Stimulated activated CD8-positive, alpha-beta memory T cell treated with anti-CD3 and anti-CD28 coated beads, Interleukin-4, amount 100 ng/mL, for 1 hour (primary cell): ENCODE measurements at places on chromosomes 2 and 18.

DNA sequence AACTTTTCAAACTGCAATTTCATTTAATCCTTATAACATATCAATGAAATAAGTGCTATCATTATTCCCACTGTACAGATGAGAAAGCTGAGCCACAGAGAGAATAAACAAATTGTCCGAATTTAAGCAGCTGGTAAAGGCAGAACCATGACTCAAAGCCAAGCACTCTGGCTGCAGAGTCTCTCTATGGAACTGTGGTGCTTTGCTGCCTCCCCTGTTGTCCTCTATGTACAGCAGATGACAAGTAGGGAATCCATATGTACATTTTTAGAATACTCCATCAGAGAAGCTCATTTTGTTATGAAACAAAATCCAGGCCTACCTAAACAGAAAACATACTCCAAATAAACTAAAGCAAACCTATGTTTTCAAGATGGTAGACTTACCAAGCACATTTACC is 45.1 kb downstream of the FARSB start:
- no peak for DNase-seq

DNA sequence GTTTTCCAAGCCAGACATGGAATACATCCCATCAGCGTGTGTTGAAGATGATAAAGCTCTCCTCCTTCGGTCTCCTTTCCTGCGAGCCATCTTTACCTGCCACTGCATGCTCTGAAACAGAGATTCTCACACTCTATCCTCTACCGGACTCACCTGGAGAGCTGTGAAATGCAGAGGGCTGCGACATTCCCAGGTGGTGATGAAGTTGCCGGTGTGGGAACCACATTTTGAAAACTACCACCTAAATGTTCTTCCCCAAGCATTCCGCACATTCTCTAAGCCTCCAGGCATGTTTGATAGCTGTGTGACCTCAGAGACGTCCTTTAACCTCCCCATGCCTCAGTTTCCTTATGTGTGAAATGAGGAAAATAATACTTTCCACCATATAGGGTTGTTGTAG is 226.2 kb upstream of the RAB6C start:
- no peak for DNase-seq

- DNase-seq: no peak
Observed at GRCh38 chr2:181411105-181411849, 45.9 kb upstream of the ITGA4 start.

DNA sequence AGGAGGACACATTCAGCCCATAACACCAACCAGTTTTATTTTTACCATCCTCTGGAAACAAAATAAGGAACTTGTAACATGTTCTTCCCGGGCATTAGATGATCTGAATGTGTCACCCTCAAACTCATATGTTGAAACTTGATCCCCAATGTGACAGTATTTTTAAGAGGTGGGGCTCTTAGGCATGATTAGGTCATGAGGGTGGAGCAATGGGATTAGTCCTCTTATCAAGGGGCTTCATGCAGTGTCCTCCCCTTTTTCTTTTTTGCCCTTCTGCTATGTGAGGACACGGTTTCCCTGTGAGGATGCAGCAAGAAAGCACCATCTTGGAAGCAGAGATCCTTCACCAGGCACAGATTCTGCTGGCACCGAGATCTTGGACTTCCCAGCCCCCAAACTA is 401.5 kb upstream of the TRIB2 start:
- no peak for DNase-seq

- DNase-seq: no peak
Observed at GRCh38 chr2:150191349-150191748, 296.1 kb downstream of the RND3 start.

GRCh38 chr18:24208270-24209035 is 69.6 kb downstream of the CABYR start:
- no peak for DNase-seq

DNA sequence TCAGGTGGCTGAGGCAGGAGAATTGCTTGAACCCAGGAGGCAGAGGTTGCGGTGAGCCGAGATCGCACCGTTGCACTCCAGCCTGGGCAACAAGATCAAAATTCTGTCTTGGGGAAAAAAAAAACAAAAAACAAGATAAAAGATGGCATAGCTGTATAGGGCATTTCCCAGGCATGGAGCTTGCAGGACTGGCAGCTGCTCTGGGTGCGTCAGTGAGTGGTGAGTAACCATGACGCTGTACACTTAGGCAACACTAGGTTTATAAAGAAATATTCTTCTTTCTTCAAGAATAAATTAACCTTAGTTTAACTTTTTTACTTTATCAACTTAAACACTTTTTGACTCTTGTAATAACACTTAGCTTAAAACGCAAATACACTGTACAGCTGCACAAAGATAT is 15.4 kb downstream of the TGOLN2 start:
- no peak for DNase-seq

DNA sequence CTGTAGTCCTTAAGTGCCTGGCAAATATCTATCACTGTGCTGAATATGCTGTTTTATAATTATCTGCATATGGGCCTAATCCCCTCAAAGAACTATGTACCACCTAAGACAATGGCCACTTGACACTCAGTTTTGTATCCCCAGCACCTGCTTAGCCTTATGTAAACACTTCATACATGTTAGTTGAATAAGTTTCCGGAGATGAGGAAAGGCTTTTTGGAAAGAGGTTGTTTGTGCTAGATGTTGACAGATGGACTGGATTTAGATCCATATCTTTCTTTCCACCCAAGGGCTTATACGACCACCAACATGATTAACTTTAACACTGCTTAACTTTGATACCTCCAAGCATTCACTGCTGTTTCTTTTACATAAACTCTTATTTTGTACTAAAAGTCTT is 63.3 kb downstream of the FAM228A start:
- DNase-seq: no peak

DNA sequence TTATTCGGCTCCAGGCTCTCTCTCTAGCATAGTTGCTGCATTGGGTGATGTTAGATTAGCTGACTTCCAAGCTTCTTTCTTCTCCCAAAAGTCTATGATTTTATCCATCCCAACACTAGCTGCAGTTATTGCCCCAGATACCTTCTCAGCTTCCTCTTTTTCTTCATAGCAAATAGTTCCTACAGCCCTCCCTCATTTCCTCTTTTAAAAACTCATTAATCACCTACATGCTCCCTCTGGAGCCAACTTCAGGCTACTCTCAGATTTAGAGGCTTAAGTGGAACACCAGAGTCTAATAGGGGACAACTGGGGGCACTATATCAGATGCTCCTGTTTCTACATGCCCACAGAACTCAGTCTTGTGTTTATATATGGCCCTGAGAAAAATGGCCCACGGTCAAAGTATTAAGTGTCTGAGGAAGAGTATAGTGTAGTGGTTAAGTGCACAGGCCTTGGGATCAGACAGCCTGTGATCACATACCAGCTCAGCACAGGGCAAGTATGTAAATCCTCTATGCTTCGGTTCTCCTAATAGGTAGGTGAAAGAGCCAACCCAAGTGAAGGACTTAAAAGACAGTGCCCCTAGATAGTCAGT is 241.9 kb upstream of the SLC14A2 start:
- no peak for DNase-seq

GRCh38 chr2:61421611-61422010 is 49.3 kb downstream of the USP34 start:
- DNase-seq: no peak

- DNase-seq: no peak
Observed at GRCh38 chr18:23433360-23433759, 19.7 kb upstream of the RIOK3 start.

DNA sequence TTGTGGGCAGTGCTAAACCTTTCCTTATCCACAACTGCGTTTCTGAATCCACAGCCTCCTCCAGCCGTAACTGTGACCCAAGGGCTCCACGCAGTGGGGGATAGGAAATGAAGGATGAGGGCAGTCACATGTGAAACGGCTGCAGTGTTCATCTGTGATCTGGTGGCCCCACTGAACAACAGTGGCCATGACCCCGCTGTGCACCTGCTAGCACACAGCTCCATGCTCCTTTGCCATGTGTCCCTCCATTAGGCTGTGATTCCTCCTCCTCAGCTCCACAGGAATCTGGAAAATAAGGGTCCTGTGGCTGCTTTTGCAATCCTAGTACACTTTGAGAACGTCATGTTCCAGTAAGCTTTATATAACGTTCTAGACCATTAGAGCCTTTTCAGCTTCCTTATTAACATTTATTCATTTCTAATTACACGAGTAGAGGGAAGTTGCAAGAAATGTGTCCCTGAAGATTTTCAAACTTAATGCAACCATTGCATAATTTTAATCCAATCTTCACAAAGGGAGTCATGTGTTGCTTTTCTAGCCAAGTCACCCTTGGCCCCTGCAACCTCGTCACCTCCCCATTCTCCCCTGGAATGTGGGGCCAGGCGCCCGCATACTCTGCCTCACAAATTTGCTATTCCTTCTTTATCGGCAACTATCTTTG is 7.1 kb upstream of the NAPG start:
- DNase-seq: no peak

DNA sequence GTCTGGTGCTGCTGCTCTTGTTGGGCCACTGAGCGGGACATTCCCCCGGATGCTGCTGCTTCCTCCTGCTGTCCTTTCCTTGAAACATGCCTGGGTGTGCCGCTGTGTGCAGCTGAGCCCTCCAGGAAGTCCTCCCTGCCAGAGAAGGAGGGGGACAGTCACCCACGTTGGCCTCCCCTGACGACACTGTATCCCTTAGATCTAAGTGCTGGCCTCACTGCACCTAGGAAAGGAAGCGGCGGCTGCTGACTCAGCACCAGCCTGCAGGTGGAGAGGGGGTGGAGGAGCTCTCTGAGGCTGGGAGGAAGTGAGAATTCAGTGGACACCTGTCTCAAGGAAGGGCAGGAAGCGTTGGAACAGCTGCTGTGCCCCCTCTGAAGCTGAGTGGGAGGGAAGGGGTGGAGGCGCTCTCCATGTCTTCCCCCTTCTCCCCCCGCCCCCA is 239.8 kb downstream of the HAUS1 start:
- DNase-seq: no peak

GRCh38 chr18:51727780-51728179 is 530.3 kb upstream of the MEX3C start:
- no peak for DNase-seq

- DNase-seq: no peak
Observed at GRCh38 chr2:80380736-80381135, 76.2 kb upstream of the LRRTM1 start.

DNA sequence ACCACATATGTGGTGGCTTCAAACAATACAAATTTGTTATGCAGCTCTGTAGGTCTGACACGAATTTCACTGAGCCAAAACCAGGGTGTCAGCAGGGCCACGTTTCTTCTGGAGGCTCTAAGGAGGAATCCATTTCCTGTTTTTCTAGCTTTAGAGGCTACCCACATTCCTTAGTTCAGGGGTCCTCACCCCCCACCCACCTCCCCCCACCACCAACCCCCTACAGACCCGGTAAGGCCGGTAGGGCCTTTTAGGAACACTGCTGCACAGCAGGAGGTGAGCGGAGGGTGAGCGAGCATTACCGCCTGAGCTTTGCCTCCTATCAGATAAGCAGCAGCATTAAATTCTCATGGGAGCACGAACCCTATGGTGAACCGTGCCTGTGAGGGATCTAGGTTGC is 10.6 kb upstream of the SLC39A10 start:
- DNase-seq: no peak

GRCh38 chr18:77206676-77207374 is 42.8 kb upstream of the GALR1 start:
- DNase-seq: no peak

DNA sequence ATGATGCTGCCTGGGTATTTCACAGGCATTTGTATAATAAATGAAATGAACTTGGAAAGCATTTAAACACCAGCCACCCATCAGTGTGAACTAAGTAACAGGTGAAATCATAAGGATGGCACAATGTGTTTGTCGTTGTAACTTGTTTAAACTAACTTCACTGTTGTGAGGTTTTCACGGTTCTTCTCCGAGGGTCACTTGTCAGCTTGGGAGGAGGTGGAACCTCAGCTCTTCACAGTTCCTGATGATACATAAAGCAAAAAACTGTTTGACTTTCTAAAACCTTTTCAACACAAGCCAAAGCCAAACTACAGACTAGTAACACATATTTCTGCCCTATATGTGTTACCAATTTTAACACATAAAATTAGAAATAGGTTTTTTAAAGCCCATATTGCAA is 13.1 kb downstream of the TMEM18 start:
- DNase-seq: no peak

DNA sequence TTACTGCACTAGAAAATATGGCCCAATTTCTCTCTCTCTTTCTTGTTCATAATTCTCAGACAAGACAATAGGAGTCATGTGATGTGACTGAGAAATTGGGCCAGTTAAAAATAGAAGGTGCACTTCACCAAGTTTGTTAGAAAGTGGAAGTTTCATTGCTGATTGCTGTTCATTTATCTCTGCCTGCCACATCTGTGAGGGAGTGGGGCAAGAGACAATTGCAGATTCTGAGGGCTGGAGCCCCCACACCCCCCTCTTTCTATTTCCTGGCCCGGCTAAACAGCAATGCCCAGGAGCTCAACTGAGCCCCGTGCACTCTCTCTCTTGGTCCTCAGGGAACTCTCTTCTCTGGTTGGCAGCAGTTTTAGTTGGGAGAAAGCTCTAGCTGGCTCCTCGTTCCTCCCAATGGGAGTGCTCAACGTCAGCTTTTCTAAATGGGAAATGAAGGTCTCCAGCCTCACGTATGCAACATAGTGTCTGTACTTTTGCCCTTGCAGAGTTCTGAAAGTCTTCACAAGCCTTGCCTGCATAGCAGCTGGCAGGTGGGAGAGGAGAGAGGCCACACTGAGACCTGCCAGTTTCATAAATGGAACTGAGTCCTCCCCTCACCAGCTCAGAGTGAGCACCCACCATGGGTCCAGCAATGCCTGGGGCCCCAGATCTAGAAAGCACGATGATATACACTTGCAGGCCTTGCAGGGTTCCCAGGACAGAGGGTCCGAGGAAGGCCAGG is 115.7 kb downstream of the MYCN start:
- no peak for DNase-seq

DNA sequence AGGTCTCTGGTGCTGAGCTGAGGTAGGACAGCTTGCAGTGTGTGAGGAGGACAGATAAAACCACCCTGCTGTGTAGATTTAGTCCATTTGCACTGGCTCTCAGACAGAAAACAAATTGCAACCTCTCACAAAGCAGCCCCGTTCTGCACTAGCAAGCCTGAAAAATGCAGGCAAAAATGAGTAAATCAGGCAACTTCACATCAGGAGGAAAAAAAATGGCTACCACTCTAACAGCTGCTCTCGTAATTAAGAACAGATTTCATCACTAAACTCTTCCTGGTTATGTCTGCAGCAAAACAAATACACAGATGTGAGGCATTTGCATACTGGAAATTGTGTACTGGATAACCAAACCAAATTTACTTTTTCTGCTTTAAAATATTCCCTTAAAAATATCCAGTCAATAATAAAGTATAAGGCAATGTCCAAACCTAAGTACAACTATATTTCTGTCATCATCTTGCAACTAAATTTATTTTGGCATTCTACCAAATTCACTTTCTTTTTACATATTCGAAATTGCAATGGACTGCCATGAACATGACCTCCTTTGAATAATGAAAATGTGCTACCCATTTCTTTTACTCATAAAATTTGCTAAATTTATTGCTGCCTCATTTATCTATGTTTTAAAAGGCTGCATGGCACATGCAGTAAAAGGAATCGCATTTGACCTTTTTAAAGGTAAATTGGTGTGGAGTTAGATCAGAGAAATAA is 157.4 kb downstream of the AFF3 start:
- no peak for DNase-seq

- no peak for DNase-seq
Observed at GRCh38 chr2:47300609-47301276, 102.2 kb upstream of the MSH2 start.

GRCh38 chr2:137223722-137224121 is 458.4 kb downstream of the THSD7B start:
- DNase-seq: no peak
